EH (cell line): ENCODE measurements at places on chromosomes 13 and 19.
A peak's percentile ranks its signal among the peaks of the same experiment; 100 is the strongest.

GRCh38 chr19:2536461-2536860, 60.5 kb downstream of the GADD45B start:
- no peak for DNase-seq

GRCh38 chr19:3465552-3465951, 14.8 kb downstream of the SMIM24 start:
- no peak for DNase-seq

- DNase-seq: no peak
Measured at GRCh38 chr13:93805736-93806135, 579.1 kb downstream of the GPC6 start.

DNA sequence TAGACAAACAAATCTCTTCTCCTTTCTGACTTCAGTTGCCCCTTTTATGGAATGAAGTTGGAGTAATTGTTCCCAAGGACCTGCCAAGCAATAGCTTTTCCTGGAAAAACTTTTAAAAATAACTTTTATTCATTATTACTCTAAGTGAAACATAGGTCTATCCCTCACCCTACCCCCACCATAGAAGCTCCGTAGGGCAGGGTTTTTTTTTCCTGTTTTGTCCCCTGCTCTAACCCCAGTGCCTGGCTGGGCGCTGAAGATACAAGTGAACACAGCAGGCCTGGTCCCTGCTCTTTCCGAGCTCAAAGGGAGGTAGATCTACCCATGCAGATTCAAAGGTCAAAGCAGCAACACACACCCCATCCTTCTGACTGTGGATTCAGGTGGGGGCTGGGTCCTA, 8.7 kb upstream of the GNG8 start:
- no peak for DNase-seq

- DNase-seq: peak; percentile 87
Measured at GRCh38 chr13:29594303-29594709, 1.2 kb downstream of the SLC7A1 start.

GRCh38 chr19:42601811-42602443, 7.2 kb upstream of the CEACAM8 start:
- peak; percentile 61 for DNase-seq

DNA sequence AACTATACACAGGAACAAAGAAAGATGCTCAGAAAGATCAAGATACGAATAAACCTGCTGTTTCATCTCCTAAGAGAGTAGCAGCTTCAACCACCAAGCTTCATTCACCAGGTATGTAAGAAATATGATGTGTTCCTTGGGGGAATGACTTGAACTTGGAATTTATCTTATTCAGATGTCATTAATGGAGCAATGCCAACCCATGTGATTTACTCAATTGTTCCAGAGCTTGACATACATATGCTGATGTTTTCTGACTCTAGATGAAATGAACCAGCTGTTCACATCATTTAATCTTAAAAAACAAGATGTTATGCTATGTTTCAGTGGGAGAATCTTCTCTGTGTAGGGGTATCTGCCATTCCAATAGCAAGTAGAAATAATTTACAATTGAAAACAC, 270.9 kb downstream of the SLC7A1 start:
- no peak for DNase-seq

DNA sequence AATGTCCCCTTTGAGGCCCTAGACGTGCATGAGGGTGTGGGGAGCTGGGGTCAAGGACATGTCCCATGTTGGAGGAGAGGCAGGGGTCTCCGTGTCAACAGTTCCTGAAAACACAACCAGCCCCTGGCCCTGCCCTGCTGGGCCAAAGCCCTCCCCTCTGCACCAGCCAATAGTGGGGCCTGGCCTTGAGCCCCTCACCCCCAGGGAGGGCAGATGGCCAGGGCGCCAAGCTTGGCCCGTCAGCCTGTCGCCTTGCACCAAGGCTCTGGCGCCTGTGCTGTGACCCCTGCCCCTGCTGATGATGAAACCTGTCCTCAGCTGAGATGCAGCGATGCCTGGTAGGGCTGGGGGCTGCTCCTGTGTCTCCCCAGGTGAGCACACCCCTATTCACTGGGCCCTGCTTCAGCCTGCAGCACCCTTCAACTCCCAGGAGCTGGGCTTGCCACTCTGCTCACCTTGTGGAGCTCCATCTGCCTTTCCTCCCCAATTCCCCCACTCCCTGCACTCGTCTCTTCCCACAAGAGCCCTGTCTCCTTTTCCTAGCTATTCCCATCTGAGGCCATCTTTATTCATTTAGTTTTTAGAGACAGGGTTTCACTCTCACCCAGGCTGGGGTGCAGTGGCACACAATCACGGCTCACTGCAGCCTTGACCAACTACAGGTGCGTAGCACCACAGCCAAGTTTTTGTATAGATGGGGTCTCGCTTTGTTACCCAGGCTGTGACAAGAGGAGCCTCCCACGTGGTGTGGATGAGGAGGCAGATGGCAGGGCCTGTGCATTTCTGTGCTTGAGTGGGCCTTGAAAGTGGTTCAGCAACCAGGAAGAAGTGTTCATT, 2.1 kb upstream of the HAMP start:
- no peak for DNase-seq

DNA sequence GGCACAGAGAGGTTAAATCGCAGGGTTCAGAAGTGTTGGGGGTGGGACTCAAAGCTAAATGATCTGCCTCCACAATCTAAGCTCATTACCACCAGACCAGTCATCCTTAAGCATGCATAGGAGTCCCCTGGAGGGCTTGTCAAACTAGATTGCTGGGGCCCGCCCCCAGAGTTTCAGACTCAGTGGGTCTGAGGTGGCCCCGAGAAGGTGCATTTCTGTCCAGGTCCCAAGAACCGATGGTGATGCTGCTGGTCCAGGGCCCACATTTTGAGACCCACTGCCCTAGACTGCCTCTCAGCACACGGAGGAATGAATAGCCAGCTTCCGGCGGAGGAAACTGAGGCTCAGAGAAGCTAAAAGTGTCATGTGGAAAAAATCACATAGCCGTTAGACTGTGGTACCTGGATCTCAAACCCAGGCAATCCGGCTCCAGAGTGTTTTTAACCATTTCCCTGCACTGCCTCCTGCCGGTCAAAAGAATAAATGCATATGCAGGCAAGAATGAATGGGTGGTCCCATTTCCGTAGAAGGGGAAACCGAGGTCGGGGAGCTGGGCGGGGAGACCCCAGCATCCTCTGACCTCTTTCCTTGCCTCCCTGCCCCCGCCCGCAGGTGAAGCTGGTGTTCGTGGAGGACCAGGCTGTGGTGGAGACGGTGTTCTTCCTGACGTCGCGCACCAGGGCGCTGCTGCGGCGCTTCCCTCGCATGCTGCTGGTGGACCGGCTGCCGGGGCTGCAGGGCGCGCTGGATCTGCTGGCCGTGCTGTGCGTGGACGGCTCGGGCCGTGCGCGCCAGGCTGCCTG, 23.8 kb downstream of the ZSWIM9 start:
- no peak for DNase-seq

DNA sequence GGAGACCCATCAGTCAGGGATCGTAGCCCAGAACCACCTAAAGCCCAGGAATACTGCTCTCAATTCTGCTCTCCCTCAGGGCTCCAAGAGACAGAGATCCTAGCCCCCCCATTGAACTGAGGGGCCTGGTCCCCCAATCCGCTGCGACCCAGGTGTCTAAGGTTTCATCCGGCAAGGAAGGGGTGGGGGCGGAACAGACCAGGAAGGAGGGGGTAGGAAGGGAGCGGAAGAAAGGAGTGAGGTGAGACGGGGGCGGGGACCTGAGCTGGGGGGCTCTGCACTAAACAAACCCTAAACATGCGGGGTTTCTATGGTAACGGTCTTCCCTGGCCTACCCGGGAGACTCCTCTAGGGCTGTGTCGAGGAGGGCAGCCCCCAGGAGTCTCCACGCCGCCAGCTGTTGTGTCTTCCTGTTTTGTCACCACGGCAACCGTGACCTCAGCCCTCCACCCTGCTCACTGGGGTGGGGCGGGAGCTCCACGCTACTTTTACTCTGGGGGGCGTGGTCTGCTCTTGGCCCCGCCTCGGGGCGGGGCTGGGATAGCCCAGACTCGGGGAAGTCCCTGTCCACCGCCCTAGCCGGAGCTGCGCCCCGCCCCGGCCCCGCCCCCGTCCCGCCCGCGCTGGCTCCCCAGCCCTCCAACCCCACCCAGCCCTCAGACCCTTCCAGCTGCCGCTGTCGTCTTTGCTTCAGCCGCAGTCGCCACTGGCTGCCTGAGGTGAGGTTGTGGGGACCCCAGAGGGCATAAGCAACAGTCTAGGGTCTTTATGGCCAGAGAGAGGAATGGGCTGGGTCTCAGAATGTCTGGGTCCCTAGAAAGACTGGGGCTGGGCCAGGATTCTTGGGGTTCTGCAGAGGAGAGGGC, at the start of gene MYADM:
TSS of gene MYADM (plus strand) at position 659 of the 866 bp plus-strand sequence. CDS start 5,647 bp downstream, outside the sequence.
- DNase-seq: peak; percentile 99

DNA sequence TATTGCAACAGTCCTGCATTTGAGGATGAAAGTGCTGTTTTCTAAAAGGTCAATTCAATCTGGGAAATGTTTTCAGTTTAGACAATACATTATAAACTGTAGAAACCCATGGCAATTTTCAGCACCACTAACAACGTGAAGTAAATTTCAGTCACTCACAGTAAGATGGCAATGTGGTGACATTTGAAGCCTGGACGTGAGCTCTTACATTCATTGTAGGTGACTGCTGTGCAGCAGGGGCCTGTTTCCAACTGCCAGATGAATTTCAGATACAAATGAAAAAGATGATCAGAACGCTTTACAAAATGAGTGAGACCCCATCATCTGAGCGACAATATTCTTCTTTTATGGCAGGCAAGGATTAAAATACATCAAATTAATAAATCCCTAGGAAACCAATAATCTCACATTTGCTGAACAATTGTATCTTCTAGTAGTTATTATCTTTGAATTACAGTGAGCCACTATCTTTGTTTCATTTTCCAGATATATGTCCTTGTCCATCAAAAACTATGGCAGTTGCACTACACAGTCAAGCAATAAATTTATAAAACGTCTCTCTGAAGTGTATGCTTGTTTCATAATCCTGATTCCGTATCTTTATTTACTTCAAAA, 1816.8 kb downstream of the OLFM4 start:
- no peak for DNase-seq
